ENCODE measurements at places on chromosomes 5 and 9.

DNA sequence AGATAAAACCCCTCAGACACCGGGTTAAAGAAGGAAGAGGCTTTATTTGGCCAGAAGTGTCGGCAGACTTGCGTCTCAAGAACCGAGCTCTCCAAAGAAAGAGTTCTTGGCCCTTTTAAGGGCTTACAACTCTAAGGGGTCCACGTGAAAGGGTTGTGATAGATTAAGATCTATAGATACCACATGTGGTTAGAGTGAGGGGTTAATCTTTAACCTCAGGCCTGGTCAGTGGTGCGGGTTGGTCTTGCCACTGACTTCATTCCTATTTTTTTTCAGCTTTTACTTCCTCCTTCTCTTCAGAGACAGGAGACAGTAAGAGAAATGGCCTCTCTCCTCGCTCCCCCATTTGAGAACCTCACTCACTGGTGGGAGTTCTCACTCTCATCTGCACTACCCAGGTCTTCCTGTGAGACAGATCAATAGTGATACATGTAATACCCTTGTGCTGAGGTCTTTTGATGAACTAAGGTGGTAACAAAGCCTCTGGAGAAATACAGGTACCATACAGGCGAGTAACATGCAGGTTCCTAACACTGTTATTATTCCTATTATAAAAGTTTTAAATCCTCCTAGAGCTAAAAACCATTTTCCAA is 52.4 kb upstream of the COX7C start:
- DNase-seq, result no peak

GRCh38 chr9:19119246-19119645 is 8.0 kb downstream of the PLIN2 start:
- DNase-seq, result no peak

DNA sequence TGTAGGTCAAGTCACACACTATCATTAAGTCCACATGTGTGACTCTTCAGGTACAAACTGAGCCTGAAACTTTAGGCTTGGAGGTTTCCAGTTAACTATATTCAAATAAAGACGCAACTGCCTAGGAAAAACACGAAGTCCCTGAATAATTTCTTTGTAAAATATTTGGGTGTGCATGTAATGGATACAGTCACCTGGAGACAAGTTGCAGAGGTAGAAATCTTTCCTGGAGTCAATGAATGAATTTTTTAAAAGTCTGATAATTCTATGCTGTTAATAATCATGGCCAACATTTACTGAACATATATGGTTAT is 132.7 kb downstream of the MTX3 start:
- no peak for DNase-seq

- DNase-seq, result no peak
These were observed 68.3 kb downstream of the CHSY3 start for GRCh38 chr5:129972465-129973141.

DNA sequence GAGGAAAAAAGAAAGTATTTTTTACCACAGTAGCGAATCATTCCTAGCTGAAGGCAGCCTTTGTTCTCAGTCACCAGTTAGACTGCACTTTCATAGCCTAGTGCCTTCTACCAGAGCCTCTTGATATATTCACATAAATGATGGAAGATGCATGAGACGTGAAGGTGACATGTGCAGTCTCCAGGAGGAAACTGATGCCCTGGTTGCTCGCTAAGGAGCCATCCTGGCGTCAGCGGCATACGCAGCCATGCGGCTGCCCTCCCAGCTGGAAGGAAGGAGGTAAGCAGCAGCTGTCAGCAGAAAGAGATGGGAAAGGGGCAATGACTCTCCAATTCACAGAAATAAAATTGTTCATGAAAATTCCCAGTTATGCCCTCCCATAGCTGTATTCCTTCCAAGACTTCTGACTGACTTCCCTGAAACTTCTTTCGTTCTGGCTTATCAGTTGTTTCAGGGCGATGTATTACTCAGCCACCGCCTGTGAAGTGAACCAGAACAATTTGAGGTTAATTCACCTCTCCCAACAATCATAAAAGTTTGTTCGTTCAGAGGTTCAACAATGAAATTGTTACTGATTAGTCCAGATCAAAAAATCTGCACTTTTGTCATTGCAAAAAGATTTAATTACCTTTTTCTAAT is 331.2 kb downstream of the NR2F1-AS1 start:
- no peak for DNase-seq

DNA sequence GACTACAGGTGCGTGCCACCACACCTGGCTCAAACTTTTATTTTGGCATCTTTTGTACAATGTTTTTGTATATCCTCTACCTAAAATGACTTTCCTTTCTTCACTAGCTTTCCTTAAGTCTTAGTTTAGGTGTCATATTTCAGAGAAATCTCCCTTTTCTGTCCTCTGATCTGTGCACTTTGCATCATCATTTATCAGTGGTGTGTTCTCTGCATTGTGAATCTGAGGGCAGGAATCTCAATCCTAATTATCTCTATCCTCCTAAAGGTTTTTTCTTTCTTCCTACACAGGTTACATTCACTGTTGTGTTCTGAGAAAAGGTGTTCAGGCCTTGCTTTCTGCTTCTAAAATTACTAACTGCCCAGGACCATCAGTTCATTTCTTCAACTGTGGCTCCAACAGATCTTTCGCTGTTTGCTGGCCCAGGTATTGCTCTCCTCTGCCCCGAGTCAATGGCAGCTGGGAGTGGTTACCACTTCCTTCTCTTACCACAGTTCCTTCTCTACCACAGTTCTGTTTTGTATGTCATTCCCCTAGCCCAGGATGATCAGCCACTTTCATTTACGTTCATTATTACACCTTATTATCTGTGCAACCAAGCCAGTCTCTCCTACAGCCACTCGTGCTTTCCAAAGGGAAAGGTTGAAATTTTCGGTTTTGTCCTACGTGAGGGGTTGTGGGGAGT is 14.0 kb downstream of the TGFBR1 start:
- DNase-seq, result no peak

- no peak for DNase-seq
These were observed 21.0 kb downstream of the TLX3 start for GRCh38 chr5:171330021-171330420.

DNA sequence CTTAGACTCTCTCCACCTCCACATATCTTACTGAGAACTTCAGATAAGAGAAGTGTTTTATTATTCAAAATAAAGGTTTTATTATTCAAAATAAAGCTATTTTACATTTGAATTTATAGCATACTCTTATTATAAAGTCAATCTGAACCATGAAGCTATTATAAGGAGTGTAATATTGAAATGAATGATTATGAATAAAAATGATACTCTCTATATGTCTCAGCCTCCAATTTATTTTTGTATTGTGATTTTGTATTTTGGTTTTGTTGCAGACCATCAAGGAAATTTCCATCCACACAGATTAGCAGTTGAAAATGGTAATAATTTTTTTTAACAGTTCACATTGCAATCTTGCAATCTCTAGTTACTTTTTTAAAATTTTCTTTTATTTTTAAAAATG is 10.2 kb downstream of the FOCAD start:
- no peak for DNase-seq

DNA sequence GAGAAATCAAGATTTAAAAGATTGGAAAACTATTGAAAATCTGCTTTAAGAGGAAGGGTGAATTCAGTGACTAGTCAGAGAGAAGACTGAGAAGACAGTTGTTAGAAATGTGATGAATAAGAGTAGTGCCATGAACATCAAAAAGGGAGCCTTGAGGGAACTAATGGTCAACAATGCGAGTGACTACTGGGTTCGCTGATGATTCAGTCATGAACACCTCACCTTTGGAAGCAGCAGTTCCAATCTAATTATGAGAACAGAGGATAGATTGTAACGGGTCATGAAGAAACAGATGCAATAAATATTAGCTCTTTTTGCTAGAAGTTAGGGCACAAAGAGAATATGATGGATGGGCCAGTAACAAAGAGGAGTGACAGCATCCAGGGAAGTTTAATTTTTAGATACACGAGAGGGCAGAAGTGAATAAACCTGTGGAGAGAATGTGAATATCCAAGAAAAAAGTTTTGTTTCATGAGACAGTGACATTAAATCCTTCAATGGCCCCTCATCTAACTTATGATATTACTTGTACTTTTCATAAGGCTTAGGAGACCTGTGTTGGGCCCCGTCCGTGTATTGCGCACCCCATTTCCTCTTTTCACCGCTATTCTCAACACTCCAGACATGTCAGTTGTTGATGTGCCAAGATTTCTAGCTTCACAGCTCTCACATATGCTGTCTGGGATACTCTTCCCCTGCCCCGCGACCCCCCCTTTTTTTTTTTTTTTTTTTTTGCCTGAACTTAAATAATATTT is 23.5 kb upstream of the IFNE start:
- DNase-seq, result no peak
